Tibial artery (tissue), 4 donors: ENCODE measurements at places on chromosomes 1 and 21.

DNA sequence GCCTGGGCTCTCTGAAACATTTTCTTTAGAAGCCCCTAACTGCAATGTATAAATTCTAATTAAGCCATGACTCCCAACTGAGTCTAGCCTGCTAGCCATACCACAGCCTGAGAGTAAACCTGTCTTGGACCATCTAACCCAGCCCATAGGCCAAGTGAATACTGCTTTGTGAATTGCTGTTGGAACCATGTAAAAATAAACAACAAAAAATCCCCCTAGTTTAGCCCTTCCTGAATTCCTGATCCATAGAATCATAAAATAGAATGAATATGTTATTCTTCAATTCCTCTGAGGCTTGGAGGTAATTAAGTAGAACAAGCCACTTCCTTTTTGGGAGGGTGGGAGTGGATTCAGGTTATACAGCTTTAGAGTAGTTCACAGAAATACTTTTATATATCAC lies 1496.4 kb downstream of the MRPL39 start:
- DNase-seq, result no peak

DNA sequence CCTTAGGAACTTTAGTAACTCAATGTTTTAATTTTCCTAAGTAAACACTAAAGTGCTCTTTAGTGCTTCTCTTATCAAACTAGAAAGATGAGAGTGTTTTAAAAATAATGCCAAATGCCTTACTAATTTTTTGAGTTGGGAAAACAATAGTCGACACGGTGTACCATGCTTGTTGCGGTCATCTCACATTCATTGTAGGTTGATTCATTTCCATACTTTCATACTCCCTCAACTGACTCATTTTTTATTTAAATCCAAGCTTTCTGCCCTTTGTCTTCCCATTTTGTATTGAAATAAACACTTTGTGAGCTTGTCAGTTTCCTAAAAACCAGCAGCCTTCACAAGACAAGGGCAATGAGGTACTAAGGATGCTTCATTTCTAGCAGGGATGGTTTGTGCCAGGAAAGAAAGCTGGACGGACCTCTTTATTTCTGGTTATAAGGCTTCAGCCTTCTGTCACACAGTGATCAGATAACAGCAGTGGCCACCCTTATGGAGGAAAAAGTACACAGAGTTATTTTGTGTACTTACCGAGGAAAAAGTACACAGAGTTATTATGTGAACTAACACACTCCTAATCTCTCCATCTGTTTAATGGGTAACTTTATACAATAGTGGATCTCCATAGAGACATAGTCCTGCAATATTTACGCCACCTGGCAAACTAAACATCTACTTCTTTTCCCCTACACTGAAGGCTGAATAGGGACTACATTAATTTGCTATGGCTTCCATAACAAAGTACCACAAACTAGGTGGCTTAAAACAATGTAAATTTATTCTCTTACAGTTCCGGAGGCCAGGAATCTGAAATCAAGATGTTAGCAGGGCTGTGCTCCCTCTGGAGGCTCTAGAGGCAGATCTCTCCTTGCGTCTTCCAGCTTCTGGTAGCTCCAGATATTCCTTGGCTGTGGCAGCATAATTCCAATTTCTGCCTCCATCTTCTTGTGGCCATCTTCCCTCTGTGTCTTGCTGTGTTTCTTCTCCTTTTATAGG lies 13.0 kb upstream of the CCDC190 start:
- no peak for DNase-seq

DNA sequence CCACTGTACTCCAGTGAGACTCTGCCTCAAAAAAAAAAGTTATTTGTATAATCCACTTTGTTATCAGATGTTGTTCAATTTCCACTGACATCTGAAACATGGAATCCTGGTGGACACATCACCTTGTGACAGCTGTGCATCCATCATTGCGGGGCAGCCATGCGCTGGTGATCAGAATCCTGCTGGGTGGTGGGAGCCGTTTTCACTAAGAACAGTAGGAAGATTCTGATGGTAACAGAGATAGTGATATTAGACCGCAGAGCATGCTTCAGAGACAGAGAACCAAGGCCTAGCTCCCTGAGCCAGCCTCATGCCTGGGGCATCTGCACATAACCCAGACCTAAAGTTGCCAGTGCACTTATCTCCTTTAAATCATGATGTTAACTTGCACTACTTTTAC lies 3.1 kb upstream of the SPRR3 start:
- no peak for DNase-seq

DNA sequence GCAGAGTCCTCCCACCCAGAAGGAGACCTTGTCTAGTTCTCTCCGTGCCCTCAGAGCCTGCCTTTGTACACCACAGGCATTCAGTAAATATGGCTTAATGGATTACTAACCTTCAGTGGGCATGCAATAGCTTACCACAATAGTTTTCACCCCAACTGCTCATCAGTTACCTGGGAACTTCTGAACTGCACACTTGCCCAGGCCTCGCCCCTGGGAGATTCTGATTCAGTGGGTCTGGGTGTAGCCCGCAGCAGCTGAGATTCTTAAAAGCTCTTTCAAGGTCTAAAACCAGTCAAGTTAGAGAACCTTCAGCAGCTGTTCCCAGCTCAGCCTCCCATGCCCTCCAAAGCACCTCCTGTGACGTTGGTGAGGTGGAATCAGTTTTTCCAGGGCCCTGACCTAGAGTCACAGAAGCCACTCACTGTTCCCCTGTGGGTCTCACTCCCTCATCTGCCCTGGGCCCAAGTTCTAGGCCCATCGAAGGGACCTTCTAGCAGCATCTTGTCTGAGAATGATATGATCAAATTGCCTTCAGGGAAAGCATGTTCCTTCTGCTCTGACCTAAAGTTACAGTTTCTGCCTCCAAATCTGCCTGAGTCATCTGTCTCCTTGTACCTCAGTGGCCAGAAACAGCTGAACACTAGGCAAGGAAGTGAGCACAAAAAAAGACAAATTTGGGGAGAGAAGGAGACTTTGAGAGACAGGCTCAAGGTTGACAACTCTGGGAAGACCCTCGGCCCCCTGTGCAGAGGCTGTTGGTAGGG lies 10.8 kb downstream of the ASAP3 start:
- DNase-seq, result no peak

DNA sequence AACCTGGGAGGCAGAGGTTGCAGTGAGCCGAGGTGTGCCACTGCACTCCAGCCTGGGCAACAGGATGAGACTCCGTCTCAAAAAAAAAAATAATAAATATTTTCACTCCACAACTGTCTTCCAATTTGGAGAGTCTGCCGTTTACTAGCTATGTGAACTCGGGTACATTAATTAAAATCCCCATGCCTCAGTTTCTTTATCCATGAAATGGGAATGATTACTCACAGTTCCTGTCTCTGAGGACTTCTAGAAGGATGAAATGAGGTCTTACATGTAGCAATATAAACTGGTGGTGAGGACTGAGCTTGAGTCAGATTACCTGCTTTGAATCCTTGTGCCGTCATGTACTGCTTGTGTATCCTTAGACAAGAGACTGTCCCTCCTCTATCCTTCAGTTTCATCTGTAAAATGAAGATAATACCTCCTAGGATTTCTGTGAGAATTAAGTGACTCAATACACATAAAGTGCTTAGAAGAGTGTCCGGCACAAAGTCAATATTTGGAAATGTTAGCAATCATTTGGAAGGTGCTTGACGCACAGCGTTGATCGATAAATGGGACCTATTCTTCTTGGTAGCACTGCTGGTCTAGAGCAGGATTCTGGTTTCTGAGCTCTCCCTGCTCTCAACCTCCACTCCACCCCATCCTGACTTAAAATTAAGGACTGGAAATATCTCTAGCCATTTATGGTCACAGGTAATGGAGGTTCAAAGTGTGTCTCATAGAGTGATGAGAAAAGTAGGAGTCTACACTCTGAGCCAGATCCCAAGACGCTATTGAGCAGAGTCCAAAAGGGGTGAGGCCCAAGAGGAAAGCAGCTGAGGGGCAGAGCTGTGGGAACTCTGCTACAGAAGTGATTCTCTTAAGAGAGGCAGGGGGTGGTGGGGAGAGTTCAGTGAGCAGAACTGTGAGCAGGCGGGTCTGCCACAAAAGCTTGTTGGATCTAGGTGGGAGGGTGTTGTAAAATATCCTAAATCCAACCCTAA lies 11.6 kb upstream of the DDI2 start:
- DNase-seq, result no peak
